ENCODE measurements at places on chromosomes 11 and 22.
A peak's percentile ranks its signal among the peaks of the same experiment; 100 is the strongest.

DNA sequence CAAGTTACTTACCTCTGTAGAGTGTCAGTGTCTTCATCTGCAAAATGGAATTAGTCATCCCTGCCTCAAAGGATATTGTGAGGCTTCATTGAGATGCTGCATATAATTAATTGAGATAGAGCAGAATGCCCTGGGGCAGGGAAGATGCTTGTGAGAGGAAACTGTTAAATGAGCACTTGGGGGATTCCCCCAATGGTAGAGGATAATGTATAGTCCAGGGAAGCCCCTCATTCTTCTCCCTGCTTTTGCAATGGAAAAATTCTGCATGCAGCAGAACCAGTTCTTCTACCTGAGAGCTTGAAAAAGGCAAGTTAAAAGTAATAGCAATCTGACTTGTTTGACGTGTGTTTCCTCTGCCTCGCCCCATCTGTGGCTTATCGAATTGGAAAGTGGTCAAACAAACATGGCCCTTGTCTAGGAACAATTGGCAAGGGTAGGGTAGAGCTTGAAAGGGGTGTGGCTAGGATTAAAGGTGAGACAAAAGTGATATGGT lies 90.9 kb downstream of the NAV2 start:
- DNase-seq: no peak

GRCh38 chr11:44983786-44984185 lies 33.1 kb upstream of the TP53I11 start:
- DNase-seq: no peak

GRCh38 chr11:16831316-16832192 lies 93.1 kb downstream of the C11orf58 start:
- no peak for DNase-seq

DNA sequence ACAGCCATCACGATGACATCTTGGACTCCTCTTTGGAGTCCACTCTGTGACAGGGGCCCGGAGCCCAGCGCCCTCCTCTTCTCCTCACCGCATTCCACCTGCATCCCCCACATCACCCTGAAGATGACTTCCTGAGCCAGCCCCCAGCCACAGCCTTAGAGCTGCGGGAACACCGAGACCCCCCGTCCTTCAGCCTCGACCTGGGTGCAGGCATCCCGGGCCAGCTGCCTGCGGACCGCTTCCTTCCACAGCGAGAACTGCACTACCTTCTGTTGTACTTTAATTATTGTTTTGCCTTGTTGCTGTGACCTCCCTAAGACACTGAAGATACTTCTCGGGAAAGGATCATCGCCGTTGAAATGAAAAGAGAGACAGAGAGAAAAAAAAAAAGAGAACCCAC lies 42.1 kb downstream of the DBX1 start:
- no peak for DNase-seq

GRCh38 chr11:3686751-3687150 lies 15.6 kb upstream of the CHRNA10 start:
- no peak for DNase-seq

- DNase-seq: no peak
Observed at GRCh38 chr11:112542479-112542878, 281.8 kb upstream of the PLET1 start.

DNA sequence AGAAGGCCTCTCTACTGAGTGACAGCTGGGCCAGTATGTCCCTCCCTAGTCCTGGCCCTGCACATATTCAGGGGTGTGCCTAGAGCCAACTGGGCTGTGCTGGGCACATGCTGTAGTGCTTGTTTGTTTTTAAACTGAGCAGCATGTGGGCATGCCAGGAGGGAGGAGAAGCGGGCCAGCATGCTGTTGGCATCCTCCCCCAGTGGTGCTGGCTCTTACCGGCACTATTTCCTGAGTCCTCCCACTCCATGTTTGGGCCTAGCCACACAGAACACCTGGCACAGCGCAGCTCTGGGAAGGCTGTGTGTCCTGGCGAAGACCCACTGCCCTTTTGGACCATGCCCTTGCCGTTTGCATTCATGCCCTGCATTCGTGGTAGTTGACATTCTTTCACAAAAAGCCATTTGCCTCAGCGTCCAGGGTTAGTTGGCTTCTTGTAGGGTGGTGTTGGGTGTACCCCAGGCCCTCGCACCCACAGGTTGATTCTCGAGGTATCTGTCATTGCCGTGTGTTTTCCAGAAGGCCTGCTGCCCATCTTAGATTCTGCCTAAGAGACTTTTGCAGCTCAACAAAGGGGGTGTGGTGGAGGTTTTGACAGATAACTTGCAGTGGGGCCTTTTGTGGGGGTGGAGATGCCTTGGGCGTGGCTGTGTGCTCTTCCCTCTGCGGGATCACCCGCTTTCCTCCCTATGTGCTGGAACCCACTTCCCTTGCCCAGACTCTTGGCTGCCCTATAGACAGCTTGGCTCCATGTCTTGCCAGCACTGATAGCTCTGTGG lies 13.6 kb downstream of the DGCR8 start:
- no peak for DNase-seq

DNA sequence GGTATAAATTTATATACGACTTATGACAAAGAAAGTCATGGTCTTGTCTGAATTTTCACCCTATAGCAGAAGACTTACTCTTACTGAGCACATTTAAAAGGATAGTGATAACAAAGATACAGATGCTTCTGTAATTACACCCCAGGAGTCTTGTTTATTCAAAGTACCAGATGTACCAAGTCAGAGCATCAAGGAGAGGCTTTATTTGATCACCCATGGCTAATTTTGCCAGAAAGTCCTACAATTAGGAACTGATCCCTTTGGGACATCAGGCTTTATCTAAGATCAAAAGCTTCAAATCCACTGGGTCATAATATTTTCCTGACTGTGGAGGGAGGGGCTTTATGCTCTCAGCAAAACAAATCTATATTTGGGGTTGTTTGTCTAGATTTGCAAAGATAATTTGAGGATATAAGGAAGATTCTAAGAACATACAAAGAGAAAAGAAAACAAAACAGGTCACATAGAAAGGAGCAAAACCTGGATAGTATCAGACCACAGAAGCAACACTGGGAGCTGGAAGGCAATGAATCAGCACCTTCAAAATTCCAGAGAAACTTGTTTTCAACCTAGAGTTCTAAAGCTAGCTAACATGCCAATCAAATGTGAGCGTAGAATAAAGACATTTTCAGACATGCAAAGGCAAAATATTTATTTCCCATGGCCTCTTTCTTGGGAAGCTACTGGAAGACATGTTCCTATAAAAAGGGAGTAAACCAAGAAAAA lies 124.8 kb upstream of the CSNK2A3 start:
- DNase-seq: no peak

DNA sequence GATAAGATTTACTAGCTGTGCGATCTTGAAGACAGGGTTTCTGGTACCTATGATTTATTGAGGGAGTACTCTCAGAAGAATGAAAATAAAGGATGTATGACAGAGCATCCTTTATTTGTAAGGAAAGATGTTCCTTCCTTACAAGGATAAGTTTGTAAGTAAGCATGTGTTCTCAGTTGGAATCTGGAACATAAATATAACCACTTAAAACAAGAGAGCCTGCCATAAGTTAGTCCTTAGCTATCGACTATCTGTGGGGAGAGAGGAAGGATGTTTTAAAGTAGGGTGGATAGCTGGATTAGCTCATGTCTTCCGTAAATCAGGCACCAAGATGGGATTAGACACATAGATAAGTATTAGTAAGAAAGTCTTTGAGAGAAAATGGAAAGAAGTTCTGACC lies 192.6 kb upstream of the CARD18 start:
- no peak for DNase-seq

GRCh38 chr11:12746593-12747097 lies 72.4 kb downstream of the TEAD1 start:
- DNase-seq: peak; percentile 41

DNA sequence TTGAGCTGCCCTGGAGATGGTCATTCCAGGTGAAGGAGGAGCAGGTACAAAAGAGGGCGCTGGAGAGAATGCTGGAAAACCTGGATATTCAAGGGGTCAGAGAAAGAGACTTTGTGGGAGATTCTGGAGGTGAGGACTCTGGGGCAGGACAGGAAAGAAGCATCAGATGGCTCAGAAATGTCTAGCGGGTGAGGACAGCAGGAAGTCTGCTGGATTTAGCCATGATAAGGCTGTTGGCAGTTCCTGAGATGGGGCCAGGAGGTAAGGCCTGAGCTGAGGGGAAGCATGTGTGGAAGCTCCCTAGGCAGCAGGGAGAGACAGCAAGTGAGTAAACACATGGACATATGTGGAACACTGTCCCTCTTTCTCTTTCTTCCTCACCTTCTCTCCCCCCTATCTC lies 1.5 kb downstream of the UPB1 start:
- DNase-seq: no peak

DNA sequence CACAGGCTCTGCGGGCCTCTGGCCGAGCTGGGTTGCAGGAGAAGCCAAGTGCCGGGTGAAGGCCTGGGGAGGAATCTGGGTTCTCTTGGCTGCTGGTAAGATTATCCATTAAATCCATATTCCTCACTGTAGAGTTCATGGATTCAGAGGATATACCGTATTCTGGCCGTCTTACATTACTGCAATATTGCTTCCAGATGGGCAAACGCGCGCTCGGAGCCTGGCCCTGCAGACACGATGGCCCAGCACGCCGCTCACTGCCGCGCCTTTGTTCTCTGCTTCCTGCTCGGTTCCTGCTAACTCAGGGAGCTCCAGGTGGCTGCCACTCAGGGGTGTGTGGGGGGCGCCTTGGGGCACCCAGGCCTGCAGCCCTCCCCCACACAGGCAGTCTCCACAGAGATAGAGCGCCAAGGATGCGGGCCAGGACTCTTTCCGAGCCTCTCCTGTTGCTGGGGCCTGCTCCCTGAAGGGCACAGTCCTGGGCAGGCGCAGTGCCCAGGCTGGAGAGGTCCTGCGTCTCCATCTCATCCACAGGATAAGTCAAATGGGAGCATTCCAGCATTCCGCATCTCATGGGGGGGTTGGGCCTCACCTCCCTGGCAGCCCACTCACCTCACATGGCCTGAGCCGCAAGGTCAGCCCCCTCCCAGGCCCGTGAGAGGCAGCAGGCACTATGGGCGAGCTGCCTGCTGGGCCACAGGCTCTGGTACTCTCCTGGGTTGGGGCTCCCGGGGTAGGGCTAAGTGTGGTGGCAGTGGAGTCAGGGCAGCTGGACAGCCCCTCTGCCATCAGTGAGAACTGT lies 14.1 kb upstream of the KCNQ1OT1 start:
- DNase-seq: no peak

- DNase-seq: no peak
Observed at GRCh38 chr22:22010358-22010757, 27.8 kb upstream of the TOP3B start.

DNA sequence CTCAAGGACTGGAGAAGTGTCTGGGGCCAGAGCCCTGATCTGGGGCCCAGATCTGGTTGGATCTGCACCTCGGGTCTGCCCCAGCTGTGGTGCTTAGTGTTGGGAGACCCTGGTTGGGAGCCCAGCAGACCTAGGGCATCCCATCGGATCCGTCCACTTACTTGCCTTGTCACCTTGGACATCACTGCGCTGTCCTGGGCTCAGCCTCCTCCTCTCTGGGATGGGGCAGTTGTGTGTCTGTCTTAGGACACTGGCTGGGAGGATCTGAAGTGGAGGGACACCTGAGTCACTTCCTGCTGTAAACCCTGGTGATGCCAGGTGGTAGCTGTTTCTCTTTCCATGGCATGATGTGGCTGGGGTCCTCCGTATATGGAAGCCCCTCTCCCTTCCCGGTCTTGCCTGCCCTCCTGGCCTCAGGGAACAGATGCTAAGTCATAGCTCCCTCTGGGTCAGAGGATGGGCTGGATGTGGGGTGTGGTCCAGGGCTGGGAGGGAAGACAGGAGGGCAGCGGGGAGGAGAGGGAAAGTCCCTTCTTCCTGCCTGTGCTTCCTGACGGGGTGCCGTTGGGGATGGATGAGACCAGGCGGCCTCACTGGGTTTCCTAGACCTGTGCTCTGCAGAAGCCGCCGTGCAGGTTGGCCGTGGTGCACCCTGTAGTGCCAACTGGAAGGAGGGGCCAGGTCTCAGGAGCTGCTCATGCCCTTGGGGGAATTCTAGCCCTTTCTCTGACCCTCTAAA lies 12.1 kb upstream of the OMP start:
- DNase-seq: peak; percentile 64

- DNase-seq: no peak
Observed at GRCh38 chr11:101030692-101031091, 98.9 kb downstream of the PGR start.

DNA sequence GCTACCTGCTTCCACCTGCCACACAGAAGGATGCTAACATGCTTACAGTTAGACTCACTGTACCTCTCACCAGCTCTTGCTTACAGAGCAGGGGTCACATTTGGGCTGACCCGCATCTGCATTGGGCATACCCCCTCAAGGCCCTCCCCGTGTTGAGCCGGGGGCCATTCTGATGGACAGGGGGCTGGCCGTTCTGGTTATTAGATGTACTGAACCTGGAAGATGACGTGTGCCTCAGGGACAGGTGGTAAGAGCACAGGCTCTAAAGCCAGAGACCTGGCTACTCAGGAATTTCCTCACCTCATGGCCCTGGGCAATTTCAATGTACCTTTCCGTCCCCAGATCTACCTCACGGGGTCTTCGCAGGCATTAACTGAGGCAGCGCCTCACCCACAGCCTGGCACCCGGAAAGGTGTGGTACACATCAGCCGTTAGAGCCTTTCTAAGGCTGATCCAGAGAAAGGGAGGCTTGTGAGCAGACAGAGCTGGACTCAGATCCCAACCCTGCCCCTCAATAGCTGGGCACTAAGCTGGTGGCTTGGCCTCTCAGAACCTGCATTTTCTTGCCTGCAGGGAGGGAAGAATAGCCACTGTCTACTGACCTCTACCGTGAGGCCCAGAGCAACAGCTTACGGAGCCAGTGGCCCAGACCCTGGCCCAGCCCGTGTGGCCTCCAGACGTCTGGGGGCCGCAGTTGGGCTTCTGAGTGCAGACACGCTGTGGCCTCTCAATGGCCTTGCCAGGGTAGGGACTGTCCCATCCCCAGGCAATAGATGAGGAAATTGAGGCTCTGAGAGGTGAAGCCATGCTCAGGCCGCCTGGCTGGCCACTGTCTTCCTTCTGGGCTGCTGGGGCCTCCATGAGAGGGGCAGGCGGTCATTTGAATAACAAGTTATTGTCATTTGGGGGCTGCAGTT lies 100.6 kb downstream of the MORC2 start:
- peak; percentile 3 for DNase-seq

- DNase-seq: no peak
Observed at GRCh38 chr22:42930810-42931420, 73.8 kb upstream of the ARFGAP3 start.

GRCh38 chr11:124481365-124482323 lies 36.1 kb upstream of the OR8B8 start:
- DNase-seq: no peak

DNA sequence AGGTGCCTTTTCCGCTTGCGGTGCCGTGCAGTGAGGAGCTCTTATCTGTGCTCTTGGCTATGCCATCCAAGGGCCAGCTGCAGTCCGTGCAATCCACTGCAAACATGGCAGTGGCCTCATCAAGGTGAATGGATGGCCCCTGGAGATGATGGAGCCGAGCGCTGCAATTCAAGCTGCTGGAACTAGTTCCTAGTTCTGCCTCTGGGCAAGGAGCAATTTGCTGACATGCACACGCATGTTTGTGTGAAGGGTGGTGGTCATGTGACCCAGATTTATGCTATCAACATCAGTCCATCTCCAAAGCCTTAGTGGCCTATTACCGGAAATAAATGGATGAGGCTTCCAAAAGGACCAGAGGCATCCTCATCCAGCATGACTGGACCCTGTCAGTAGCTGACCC lies 3.1 kb upstream of the EHD1 start:
- DNase-seq: no peak
